ENCODE measurements at places on chromosomes 7 and 10.

DNA sequence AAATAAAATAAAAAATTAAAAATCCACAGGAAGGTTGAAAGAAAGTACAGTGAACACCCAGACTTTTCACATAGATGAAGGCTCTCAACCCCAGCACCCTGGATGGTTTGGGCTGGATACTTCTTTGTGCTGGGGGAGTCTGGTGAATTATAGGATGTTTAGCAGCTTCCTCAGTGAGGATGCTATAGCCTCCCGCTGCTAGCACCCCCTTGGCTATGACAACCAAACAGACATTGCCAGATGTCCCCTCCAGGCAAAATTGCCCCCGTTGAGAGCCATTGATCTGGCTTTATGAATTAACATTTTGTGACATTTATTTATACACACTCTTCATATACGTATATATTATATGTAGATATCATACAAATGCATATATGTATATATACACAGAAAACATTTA, 21.6 kb downstream of the SMKR1 start:
- no peak for DNase-seq

DNA sequence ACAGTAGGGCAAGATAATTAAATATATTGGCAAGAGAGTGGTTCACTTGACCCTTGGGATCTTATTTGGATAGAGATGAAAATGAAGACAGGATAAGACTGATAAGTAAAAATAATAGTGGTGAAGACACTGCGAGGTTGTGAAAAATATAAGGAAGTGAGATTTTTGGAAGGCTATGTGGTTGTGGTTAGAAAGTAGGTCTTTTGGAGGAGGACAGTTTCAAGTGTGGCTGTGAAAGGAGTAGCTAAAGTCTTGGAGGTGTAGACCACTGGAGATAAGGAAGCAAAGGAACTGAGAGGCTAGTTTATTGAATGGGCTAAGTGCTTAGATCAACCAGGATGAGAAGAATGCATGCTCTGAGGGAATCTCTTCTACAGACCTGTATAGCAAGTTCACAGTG, 11.2 kb downstream of the MIOS start:
- DNase-seq, result no peak

DNA sequence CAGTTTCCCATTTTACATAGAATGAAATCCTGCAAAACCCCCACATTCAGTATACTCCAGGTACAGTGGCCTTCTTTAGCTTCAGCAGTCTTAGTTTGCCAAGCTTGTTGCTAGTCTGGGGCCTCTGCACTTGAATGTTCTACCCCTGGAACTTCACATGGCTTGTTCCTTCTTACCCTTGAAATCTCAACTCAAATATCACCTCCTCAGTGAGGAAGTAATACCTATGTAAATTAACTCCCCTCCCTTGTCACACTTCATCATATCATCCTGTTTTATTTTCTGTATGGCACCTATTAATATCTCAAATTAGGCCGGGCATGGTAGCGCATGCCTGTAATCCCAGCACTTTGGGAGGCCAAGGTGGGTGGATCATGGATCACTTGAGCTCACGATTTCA, 163.8 kb upstream of the KAT6B start:
- DNase-seq, result no peak

GRCh38 chr10:77586719-77587415, 50.7 kb downstream of the KCNMA1 start:
- DNase-seq, result no peak

DNA sequence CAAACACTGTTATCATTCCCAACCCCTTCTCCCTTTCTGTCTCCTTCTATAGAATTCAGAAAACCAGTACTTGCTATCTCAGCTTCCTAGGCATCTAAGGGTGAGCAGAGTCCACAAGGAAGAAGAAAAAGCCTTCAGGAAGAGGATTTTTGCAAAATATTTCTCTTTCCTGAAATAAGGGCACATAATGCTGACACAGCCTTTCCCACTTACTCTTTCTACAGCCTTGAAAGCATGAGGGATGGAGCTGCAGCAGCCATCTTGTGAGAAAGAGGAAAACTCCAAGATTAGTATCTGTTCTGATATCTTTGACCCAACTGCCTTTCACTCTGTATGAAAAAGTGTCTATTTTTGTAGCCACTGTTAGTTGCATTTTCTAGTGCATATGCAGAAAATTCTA, 826.2 kb downstream of the KCNMA1 start:
- DNase-seq, result no peak

GRCh38 chr7:36604806-36605205, 119.5 kb downstream of the AOAH start:
- no peak for DNase-seq

Measured in stimulated activated CD4-positive, alpha-beta T cell treated with anti-CD3 and anti-CD28 coated beads, Interleukin-2, amount 100 ng/mL, for 4 hours (primary cell).